Activated B cell treated with CpG ODN at 0.5 μM for 24 hours (primary cell): ENCODE measurements at places on chromosomes 12 and 14.

DNA sequence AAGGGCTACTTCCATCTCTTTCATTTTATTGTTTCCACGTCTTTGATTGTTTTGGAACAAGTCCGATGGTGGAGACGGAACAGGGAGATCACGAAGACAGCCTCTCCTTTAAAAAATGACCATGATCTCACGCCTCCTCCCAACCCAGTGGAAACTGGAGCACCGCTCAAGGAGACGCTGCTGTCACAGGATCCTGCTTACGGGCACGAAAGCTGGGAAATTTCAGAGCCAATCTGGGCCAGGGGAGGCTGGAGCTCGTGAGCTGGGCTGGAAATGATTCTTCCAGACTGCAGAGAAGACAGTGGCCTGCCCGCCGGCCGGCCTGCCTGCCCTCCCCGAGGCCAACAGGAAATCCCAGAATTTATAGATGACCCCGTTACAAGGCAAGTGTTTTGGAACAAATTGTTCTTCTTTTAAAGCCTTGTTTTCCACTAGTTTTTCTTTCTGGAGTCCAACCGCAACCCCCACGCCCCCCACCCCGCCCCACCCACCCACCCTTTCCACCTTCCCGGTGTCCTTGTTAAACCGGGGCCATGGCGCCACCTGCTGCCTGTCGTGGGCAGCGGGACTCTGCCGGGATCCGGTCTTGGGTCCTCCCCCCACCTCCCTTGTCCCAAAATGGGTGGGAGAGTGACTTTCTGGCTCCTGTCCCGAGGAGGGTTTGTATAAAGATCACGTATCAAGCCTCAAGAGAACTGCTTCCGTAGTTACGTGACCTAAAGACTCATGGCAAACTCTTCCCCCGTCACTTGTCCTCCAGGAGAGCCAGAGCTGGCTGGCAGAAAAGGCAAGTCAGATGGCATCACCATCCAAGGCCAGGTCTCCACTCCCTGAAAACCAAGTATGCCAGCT lies 40.3 kb downstream of the MAP1LC3B2 start:
- DNase-seq: peak; percentile 62

- DNase-seq: no peak
Observed at GRCh38 chr12:82912406-82912805, 225.7 kb downstream of the TMTC2 start.

DNA sequence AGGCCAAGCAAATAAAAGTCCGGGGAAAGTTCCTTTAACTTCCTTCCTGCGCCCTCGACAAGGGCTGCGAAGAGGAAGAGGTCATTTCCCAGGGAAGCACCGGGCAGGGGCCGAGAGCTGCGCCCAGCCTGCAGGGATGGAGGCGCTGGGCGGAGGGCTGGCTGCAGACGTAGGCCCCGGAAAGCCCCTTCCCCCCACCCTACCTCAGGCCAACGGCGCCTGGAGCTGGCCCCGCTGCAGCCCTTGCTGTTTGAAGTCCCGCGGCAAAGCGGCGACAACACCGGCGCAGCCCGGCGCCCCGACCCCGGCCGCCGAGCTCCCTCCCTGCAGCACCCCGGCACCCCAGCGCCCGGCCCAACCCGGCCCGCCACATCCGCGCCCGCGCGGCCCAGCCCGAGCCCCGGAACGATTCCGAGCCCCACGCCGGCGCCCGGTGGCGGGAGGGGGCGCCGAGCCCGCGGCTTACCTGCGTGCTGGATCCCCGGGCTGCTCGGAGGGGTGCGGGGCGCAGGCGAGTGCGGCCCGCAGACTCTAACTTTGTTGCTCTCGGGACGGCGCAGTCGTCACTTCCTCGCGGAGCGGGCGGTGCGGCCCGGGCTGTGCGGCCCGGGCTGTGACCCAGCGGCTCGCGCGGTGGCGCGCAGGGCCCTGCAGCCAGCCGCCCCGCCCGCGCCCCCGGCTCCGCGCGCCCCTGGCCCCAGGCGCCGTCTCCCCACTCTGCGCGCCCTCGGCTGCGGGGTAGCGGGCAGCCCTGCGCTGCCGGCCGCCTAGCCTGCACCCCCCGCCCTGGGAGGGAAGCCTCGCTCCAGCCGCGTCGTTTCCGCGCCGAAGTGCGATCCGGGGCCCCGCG lies 64.8 kb upstream of the PTGR2 start:
- DNase-seq: peak; percentile 70

GRCh38 chr12:81958406-81958805 lies 199.3 kb upstream of the PPFIA2 start:
- DNase-seq: no peak

GRCh38 chr14:51089278-51089677 lies 5.6 kb downstream of the TRIM9 start:
- DNase-seq: no peak

- DNase-seq: no peak
Observed at GRCh38 chr12:128876559-128876958, 23.3 kb downstream of the GLT1D1 start.

DNA sequence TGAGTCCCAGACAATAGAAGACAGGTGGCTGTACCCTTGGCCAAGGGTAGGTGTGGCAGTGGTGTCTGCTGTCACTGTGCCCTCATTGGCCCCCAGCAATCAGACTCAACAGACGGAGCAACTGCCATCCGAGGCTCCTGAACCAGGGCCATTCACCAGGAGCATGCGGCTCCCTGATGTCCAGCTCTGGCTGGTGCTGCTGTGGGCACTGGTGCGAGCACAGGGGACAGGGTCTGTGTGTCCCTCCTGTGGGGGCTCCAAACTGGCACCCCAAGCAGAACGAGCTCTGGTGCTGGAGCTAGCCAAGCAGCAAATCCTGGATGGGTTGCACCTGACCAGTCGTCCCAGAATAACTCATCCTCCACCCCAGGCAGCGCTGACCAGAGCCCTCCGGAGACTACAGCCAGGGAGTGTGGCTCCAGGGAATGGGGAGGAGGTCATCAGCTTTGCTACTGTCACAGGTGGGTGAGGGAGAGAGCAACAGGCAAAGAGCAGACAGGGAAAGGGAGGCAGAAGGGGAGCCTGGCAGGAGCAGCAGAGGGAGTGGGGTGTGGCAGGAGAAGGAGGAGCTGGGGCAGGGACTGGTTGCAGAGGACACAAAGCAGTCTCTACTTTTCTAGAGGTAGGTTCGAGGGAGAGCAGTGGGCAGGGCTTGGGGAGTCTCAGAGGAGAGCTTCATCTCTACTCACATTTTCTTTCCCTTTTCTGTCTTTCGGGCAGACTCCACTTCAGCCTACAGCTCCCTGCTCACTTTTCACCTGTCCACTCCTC lies 452 bp downstream of the INHBE start:
- DNase-seq: no peak

DNA sequence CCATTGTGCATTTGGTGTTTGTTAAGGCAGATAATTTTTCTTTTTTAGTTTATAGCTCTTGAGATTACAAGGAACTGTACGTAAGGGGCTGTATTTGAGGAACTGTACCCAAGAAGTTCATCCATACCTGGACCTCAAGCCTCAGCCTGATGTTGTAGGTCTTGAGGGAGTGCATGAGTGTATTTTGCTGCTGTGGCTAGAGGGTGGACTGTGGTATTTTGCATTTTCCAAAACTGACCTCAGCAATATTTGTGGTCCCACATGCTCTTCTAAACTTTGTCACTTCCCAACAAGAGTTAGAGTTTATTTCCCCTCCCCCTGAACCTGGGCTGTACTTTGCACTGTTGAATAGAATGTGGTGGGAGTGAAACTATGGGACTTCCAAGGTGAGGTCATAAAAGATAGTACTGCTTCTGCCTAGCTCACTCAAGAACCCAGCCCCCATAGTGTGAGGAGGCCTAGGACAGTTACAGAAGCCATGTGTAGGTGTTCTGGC lies 42.2 kb upstream of the FBXO33 start:
- DNase-seq: no peak

- DNase-seq: no peak
Observed at GRCh38 chr12:104482748-104483147, 26.0 kb downstream of the CHST11 start.

- no peak for DNase-seq
Observed at GRCh38 chr12:120260607-120261006, 4.9 kb downstream of the PXN start.

- DNase-seq: no peak
Observed at GRCh38 chr14:75425446-75425845, 2.4 kb upstream of the JDP2 start.

DNA sequence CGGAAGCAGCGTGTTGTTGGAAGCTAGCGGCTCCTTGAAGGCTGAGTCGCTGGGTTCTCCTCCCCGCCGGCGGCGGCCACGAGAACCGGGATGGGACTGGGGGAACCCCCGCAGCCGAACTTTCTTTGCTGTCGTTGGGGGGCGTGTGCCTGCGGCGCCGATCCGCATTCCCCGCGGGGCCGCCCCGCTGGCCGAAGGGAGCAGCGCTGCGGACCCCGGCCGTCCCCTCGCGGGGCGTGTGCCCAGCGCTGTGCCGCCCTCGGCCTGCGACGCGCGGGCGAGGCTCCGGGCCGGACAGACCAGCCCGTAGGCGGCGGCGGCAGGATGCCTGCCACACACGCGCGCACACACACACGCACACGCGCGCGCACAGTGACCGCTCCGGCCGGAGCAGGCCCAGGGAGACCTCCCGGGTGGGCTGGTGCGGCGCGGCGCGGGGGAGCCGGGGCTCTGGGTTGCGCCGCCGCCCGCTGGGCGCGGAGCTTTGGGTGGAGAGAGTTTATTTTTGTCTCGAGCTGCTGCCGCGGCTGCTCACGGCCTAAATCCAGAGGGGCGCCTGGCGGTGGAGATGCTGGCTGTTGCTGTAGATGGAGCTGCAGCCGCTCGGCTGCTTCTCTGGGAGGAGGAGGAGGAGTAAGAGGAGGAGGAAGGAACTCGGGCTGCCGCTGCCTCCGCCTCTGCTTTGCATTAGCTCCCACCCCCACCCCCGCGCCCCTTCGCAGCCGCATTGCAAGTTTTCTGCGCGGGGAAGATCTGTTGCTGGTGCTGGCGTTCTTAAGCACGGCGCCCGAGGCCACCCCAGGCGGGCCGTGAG lies at the start of gene SAMD4A:
TSS of gene SAMD4A (plus strand) at position 719 of the 814 bp plus-strand sequence. CDS start 789 bp downstream, outside the sequence.
- peak; percentile 63 for DNase-seq

- no peak for DNase-seq
Observed at GRCh38 chr12:132070298-132070697, 73.8 kb downstream of the DDX51 start.

GRCh38 chr14:81927070-81927469 lies 393.4 kb upstream of the SEL1L start:
- no peak for DNase-seq

DNA sequence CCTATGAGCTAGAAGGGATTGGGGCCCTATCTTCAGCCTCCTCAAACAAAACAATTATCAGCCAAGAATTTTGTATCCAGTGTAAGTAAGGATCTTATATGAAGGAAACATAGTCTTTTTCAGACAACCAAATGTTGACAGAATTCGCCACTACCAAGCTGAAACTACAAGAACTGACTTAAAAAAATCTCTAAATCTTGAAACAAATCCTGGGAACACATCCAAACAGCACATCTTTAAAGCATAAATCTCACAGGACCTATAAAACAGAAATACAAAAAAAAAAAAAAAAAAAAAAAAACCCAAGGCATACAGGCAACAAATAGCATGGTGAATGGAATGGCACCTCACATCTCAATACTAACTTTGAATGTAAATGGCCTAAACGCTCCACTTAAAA lies 41.3 kb upstream of the LMNTD1 start:
- DNase-seq: no peak

DNA sequence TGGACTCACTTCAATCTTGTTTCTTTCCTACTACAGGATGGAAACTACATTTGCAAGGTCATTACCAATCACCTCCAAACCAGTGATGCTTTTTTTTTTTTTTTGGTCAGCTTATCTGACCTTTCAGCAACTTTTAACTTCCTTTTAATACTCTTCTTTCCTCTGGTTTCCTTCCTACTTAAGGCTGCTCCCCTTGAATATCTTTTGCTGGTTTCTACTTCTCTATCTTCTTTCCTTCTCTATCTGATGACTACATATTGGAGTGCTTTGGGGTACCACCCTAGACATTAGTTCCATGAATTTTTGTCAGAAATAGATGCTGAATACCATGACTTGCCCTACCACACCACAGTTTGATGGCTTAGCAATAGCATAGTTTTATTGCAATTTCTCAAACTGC lies 197.7 kb upstream of the DDHD1 start:
- no peak for DNase-seq

DNA sequence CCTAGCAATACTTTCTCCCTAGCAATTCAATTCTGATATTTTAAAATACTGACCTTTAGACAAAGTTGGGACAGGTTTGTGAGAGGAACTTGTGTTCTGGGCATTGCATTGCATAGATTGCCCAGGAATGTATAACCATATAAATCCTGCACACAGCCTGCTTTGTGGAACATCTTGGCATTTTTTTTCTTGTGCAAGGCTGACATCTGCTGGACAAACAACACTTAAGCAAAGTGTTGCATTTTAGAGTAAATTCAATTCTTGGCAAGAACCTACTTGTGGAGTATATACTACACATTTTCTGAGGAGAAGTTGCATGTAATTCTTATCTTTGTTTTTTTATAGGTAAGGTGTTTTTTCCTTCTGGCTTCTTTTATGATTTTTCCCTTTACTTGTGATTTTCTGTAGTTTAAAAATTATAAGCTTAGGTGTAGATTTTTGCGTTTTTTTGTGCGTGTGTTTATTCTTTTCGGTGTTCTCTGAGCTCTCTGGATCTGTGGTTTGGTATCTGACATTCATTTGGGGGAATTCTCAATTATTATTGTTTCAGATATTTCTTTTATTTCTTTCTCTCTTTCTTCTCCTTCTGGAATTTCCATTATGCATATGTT lies 26.4 kb downstream of the TESPA1 start:
- no peak for DNase-seq

DNA sequence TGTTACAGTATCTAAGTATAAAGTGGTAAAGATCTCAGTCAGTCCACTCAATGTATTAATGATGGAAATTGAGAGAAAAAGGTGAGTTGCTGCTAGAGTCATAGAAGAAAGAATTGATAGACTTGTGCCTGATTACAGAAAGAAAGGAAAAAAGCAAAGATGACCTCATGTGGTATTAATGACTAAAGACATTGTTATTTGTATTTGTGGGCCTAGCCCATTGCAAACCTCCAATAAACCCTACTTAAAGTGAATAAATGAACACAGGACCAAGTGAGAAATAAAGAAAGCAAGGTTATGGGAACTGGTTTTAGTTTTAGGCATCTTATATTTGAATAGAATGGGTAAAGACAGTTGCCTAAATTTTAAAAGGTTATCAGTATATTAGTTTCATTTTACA lies 105.5 kb downstream of the SYT1 start:
- DNase-seq: no peak

GRCh38 chr14:83757916-83758315 lies 1772.0 kb upstream of the FLRT2 start:
- no peak for DNase-seq

DNA sequence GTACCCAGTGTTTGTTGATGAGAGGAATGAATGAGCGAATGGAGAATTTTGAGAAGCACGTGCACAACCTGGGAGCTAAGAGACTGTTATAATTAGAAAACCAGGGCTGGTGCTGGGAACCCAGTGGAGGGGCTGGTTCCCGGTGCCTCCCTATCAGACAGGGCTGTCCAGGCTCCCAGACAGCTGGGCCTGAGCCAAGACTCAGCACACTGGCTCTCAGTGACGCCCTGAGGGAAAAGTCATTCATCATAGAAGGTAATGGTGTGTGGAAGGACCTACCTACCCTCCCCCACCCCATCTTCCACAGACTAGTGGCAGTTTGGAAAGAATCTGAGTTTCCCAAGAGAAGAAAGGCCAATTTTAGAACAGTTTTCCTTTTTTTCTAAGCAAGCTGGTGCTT lies 34.7 kb downstream of the KCNA5 start:
- DNase-seq: no peak

GRCh38 chr12:19030603-19031002 lies 98.9 kb upstream of the PLEKHA5 start:
- DNase-seq: no peak

GRCh38 chr14:30521899-30522736 lies 36.8 kb upstream of the G2E3 start:
- no peak for DNase-seq

- DNase-seq: no peak
Observed at GRCh38 chr12:61514016-61514415, 746.2 kb upstream of the USP15 start.

GRCh38 chr14:61187196-61187905 lies 93.8 kb downstream of the TMEM30B start:
- DNase-seq: no peak
